ENCODE measurements at places on chromosomes 2 and 18. TPM values are rescaled to one million over a fixed set of nuclear protein-coding genes. Genes with fewer than 3 reads are reported as not detected.

AGXT gene
- 1,572 TPM for polyA plus RNA-seq

C2orf66 gene
- polyA plus RNA-seq = not detected

MTX2 gene
- 23.5 TPM for polyA plus RNA-seq

PTPRM gene
- polyA plus RNA-seq = 10.6 TPM

ACVR1C gene
- polyA plus RNA-seq = 0.90 TPM

PLCL1 gene
- 0.08 TPM for polyA plus RNA-seq

ALPG gene
- not detected for polyA plus RNA-seq

OSBPL6 gene
- polyA plus RNA-seq = 1.3 TPM

GCG gene
- polyA plus RNA-seq = not detected

RNPEPL1 gene
- polyA plus RNA-seq = 24.8 TPM

ZNF2 gene
- 1.2 TPM for polyA plus RNA-seq

Measured in liver (tissue), 10 donors.